ENCODE measurements at places on chromosomes 3 and 15.

DNA sequence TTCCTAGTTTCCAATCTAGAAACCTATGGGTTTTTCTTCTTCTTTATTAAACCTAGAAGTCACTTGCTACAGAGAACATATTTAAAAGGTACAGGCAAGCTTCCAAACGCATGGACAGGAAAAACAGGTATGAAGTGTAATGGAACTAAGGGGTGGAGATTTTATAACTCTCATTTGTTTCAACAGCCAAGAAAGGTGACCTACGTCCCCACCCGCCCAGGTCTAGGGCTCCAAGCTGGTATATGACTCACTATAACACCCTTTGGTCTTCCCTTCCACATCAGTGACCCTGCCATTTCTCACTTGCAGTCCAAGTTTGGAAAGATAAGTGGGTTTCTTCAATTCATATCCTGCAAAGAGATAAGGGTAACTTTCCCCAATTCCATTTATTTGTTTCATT is 6.0 kb upstream of the LIPH start:
- DNase-seq, result no peak

DNA sequence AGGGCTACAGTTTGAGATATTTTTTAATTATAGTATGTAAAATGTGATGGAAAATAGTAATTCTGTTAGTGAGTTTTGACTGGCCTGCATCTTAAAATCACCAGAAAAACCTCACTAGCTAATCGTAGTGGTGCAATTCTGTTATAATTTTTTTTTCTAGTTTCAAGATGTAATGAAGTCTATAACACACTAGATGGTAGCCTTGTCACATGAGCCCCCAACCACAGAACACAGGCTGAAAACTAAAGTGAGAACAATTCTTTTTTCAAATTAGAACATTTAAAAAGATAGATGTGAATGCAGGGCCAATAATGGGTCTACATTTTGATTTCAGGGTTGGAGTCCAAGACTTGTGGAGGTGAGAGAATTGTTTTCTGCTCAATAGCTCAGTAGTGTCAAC is 83.3 kb upstream of the KCNH8 start:
- no peak for DNase-seq

DNA sequence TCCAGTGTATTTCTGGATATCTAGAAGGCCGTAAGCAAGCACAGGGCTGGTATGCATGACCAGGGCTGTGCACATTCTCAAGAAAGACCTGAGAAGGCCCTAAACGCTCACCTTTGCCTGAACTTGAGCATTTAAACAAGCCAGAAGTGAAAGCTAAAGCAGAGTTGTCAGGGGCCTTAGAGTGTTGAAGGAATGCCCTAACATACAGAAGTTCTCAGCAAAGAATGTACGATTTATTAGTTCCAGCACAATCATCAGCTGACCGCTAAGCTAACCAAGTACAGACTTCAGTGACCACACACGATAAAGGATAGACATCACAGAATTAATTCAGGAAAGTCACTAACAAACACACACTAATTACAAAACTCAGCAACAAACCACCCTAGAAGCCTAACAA is 8.7 kb downstream of the HLTF start:
- DNase-seq, result no peak

DNA sequence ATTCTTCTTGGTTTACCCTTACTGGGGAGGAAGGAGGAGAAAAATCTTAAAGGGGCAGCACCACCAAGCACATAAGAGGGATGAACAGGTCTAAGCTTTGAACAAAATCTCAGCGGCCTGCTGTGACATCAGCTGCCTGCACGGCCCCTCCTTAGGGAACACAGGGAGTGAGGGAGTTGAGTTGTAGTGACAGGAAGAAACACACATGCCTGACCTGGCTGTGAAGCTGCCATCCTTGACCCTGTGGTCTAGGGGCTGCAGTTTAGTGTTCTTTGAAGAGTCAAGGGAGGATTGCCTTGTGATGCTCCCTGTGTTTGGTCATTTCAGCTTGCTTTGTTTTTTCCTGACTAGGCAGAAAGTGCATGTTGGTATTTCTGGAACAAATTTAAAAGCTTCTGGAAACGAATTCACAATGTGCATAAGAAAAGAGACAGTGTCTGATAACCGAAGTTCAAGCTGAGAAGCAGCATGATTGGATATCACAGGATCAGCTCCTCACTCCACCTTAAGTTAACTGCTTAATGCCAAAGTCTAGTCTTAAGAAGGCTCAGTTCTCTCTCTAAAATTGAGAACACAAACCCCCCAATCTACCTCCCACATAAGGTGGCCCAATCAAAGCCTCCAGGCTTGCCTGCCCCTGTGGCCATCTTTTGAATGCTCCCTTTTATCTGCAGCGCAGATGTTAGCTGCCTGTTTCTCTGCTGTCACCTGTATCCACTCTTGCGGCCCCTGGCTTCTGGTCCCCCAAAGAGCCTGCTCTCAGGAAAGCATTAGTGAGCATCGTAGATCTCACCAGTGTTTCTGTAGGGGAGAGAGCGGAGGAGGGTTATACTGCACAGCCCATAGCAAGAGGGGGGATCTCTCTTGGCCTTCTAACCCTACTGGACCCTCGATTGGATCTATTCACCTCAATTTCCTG is 82.2 kb downstream of the SCN11A start:
- no peak for DNase-seq

- DNase-seq, result no peak
Measured at GRCh38 chr15:75924576-75924975, 20.9 kb downstream of the FBXO22 start.

GRCh38 chr3:52530918-52531826 is 2.5 kb downstream of the NT5DC2 start:
- DNase-seq, result no peak

DNA sequence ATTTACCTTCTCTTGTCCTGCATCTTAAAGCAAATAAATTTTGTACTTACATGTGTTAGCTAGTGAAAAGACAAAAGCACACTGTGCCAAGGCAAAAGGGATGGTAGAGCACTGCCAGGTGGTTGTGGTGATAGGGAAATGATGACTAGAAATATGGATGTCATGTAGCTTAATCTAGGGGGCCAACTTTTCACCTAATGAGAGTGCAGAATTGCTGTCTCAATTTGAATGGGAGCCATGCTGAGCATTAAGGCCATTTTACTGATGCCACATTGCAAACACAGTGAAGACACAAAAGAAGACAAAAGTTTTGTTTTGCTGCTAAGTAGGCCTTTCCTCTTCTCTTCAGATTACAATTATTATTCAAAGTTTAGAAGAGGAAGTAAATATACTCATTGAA is 274.7 kb downstream of the PDCD6IP start:
- no peak for DNase-seq

- no peak for DNase-seq
Measured at GRCh38 chr3:100910986-100911385, 82.2 kb downstream of the ABI3BP start.

DNA sequence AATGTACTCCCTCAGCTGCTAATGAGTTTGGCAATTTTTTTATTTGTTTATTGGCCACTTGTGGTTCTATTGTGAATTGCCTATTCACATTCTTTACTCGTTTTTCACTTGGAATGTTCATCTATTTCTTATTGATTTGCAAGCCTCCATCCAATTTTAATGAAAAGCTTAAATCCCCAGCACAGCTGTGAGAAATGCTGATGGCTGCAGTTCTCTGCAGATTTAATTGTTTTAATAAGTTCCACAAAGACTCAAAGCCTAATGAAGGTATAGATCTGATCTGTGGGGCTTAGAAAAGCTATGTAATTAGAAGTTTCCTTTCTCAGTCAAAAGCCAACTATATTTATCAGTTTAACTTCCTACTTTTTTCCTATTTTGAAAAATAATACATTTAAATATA is 41.5 kb downstream of the LYZL4 start:
- DNase-seq, result no peak

DNA sequence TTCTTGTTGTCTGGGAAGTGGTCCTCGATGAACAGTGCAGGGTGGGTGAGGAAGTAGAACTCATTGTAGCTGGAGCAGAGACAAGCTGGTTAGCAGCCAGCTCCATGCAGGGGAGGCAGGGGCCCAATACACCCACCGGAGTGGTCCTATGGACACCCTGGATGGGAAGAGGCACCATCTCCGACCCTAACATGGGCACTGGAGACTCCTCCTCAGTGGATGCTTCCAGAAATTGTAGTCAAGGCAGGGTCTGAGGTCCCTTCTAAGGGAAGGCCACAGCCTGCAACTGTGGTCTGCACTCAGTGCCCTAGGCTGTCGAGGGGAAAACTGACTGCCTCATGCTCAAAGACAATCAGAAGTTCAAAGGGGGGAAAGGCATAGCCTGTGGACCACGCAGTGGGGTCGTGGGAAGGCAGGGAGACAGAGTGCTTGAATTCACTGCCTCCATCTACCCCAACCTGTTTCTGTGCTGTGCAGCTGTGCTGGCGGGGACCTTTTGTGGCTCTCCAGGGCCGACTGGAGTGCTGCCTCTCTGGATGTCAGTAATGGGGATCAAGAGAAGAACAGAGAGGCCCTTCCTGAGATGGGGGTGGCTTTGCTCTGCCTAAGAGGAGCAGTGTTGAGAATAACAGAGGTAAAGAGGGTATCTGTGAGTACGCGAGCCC is 41.9 kb downstream of the KY start:
- no peak for DNase-seq

DNA sequence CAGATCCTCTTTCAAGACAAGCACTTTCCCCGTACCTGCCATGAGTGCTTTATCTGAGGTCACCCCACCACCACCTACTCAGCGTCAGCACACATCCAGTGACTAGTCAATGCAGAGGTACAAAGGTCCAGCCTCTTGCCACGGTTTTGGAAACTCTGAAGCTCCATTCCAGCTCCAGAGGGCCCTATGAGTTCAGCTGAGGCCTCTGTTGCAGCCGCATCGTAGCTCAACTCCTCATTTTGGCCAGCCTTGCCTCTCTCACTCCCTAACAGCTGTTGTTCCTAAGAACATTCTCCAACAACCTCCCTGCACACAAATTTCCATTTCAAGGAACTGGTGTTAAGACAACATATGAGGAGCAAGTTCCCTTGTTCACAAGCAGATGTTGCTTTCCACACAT is 405.1 kb upstream of the PROK2 start:
- no peak for DNase-seq

DNA sequence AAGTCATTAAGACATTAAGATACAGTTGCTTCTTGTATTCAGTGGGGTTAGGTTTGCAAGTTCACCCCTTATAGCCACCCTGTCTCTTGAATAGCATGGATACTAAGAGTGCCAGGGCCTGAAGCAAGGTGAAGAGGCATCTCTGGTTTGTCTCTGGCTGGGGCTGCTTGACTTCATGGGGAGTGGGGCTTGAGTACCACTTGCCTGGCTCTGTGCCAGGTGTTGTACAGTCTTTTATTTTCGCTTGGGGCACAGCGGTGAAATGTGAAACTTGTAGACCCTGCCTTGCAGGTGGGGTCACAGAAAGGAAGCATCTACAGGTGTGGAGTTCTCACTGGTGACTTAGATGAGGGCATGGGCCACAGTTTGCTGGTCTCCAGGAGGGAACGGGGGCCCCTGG is 152.1 kb downstream of the PDE8A start:
- no peak for DNase-seq

DNA sequence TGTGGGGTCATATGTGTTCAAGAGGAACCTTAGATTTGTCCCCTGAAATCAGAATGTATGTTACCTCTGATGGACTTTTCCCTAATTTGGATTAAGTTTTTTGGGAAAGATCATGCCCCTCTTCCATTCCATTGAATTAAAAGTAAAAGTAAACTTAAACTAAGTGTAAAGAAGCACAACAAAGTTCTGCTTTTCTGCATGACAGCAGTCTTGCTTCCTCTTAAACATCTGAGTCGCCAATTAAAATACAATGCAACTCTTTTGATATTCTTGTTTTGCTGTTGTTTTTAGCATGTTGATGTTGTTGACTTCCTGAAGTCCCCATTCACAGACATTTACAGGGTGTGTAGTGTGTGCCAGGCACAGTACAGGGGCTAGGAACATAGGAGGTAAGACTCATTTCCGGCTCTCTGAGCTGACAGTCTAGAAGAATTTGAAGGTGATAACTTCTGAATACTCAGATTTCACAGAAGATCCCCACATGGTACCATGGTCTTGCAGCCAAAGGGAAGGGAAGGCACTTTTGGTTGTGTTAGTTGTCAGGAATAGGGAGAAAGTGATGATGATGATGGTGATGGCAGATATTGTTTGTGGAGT is 45.0 kb downstream of the USP13 start:
- DNase-seq, result no peak

- DNase-seq, result no peak
Measured at GRCh38 chr3:49942651-49943050, 2.7 kb downstream of the RBM6 start.

Measured in stimulated activated CD8-positive, alpha-beta memory T cell treated with anti-CD3 and anti-CD28 coated beads, Interleukin-4, amount 100 ng/mL, for 1 hour (primary cell).